ENCODE measurements at places on chromosomes 7 and 10.

GRCh38 chr7:12648704-12649261 lies 38.6 kb upstream of the ARL4A start:
- no peak for DNase-seq

GRCh38 chr7:3588341-3588740 lies 287.3 kb downstream of the SDK1 start:
- no peak for DNase-seq

GRCh38 chr7:128833148-128833945 lies 3.1 kb downstream of the FLNC start:
- DNase-seq, result no peak

DNA sequence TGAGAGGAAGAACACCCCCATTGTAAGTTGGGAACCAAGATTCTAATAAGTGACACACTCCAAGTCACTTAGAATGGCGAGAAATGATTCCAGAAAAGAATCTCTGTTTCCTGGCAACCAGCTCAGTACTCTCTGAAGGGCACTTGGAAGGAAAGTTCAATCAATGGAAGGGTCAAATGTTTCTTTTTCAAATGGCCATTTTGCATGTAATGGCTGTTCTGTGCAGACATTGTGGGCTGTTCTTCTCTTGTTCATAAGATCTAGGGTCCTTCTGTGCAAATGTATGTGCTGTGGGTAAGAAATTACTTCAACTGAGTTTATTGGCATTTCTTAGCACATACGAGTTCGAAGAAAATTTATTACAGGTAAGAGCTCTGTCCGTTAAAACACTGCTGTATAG lies 145.3 kb downstream of the EVX1 start:
- no peak for DNase-seq

DNA sequence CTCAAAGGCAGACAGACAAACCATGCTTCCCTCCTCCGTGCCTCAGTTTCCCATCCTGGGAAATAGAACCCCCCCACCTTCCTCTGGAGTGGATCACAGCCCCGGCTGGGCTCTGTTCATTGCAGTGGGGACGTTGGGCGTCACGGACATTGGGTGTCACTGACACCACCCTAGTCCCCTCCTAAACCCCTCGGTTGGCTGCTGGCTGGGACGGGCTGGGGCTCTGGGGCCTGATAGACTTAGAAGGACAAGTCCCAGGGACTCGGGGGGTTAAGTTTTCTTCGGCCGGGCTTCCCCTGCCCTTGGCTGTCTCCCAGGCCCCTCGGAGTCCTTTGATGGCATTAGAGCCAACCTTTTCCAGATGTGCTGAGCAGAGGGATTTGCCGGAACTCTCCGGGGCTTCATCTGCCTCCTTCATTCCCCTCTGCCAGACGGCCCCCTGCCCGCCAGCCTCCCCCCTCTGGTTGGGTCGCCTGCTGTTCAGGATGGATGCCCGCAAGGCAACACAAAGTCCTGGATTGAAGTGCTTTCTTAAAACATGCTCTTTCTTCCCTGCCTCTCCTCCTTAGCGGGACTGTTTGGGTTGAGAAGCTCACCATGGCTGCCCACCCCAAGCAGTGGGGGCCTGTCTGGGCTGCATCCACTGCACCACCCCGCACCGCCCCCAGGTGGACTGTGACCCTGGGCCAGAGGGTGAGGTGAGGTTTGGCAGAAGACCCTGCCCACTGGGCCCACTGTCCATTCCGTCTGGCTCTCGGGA lies 73.0 kb downstream of the COL26A1 start:
- no peak for DNase-seq

- no peak for DNase-seq
Observed at GRCh38 chr10:23630885-23631284, 192.0 kb downstream of the OTUD1 start.

DNA sequence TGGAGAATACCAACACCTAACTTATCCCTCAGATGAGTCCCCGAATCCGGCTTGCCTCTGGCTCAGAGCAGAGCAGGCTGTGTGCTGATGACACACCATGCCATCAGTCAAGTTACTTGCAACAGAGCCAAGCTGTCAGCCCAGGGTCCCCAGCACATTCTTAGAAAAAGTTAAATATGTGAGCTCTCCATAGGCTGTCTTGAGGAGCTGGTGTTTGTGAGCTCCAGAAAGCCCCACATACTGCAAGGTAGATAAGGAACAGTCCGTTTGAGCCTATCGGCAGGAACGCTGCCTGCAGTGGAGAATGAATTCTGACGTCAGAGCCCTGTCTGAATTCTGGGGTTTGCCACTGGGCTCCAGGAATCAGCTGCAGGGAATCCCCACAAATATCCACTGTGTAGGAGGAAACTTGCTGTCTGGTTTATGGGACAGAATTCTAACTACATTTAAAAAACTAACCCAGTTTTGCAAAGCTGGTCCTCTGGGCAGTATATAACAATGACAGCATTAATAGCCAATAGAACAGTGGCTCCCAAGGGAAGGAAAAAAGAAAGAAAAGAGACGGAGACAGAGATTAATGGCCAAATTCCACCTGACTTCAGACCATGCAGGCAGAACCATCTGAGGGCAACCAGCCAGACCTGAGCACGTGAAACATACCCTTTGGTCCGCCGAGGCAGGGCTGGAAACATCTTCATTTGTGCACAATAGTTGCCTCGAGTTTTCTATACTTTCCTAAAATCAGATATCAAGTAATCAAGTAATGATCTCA lies 3.6 kb downstream of the SFXN4 start:
- no peak for DNase-seq

GRCh38 chr10:122255509-122256301 lies 15.4 kb upstream of the BTBD16 start:
- DNase-seq, result no peak

DNA sequence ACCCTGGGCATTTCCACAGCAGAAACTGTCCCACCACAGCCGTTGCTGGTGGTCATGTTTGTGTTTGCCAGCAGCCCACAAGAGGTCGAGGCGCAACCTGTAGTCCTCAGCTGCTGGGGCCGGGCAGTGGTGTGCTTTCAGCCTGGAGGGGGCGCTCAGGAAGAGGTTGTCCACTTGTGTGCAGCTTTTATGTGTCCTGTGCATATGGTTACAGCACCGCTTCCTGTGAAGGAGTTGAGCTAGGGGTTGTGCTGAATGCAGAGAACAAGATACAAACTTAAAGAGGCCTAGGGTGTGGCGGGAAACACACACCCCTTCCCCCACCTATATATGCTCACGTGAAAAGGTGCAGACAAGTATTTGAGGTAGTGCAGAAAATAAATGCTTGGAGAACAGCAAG lies 29.5 kb upstream of the PFKFB3 start:
- DNase-seq, result no peak

DNA sequence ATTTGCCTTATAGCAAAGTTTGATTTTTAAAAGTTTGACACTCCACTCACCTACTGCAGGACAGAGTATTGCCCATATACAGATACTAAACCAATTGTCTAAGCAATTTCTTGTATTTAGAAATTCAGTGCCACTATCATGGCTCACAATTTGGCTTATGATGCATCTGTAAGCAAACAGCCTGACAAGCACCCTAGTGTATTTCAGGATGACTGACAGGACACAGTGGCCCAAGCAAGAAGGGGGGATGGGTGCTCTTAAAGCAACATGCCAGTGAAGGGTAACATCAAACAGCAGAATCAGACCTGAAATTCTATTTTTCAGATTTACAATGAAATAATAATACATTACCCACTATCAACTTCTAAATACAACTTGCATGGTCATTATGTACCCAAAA lies 30.5 kb downstream of the CTNNA3 start:
- no peak for DNase-seq

GRCh38 chr7:75892634-75893272 lies 13.9 kb downstream of the RHBDD2 start:
- no peak for DNase-seq

All from stimulated activated CD8-positive, alpha-beta memory T cell treated with anti-CD3 and anti-CD28 coated beads, Interleukin-4, amount 100 ng/mL, for 1 hour (primary cell).